ENCODE measurements at places on chromosomes 1 and 21.

DNA sequence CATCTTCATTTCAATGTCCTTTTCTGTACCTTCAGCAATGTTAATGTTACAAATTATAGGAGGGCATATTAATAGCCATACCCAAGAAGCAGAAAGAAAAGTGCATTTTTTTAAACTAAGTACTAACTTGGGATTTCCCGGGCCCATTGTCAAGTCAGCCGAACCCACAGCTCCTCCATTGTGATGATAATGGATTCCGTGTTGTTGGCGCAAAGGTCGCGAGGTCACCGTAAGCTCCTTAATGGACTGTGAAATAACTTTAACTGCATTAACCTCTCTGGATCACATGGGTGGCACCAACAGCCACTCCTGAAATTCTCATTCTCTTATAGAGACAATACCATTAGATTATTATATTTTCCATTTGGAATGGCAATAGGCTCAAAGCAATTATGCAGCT, 250.6 kb upstream of the RRP15 start:
- no peak for DNase-seq

DNA sequence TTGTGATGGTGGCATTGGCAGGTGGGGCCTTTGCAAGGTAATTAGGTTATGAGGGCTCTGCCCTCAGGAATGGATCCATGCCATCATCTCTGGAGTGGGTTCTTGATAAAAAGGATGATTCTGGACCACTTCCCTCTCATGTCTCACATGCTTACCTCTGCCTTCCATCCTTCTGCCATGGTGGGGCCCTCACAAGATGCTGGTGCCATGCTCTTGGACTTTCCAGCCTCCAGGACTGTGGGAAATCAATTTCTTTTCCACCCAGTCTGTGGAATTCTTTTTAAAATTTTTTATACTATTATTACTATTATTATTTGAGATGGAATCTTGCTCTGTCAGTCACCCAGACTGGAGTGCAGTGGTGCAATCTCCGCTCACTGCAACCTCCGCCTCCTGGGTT, 57.3 kb downstream of the ACBD3 start:
- DNase-seq = no peak

DNA sequence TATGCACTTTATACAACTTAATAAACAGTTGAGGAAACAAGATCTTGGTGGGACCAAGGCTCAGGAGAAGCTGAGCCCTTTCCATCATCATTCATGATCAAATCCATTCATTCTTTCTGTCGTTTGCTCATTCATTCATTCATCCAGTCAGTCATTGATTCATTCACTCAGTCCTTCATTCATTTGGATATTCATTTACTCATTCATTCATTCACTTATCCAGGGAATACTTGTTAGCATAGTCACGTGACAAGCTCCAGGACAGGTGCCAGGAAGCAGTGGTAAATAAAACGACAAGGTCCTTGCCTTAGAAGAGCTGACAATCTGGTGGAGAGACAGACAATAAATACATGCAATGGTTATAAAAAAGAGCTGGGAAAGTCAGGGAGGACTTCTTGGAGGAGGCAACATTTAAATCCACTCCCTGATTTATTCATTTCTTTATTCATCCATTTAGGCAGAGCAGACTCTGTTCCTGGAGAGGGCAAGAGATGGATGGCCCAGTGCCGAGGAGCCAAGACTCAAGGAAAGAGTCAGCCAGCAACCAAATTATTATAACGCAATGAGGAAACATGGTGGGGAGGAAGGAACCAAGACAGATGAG, 74.1 kb upstream of the CASZ1 start:
- no peak for DNase-seq

GRCh38 chr21:21436012-21436534, 437.9 kb downstream of the NCAM2 start:
- DNase-seq = no peak

GRCh38 chr1:40638097-40639036, 27.1 kb downstream of the RIMS3 start:
- DNase-seq = no peak

- peak; percentile 78 for DNase-seq
These were observed 432 bp downstream of the AKT3 start for GRCh38 chr1:243849421-243850201.

GRCh38 chr1:64854674-64855073, 109.8 kb downstream of the RAVER2 start:
- DNase-seq = no peak

DNA sequence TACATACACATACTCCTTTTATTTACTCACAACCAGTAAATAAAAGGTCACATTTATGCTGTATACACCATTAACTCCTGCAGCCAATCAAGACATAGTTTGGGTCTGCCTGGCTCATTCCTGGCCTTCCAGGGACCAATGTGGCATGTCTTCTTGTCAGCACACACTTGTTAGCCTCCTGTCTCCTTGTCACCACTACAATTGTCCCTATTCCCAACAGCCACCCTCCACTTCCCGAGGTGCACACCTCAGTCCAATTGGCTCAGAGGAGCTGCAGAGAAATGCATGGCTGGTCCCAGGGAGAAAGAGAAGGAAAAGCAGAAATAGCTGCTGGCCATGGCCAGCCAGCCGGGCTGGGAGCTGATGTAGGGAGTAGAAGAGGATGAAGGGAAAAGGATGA, 116.9 kb downstream of the PLXNA2 start:
- DNase-seq = no peak

DNA sequence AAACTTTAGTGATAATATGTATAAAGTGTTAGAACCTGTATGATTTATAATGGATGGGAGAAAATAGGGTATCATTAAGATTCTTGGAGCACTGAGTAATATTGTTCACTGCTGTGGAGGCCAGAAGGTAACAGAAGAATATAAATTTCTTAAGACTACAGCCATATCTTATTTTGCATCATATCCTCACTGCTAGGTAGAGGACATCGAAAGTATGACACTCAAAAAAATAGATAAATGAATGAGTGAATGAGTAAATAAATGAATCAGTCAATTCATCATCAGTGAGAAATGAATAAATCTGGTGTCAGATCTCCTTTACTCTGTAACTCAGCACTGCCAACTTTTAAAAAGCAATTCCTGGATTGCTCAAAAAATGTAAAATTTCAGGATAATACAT, 33.2 kb downstream of the RGS13 start:
- DNase-seq = no peak

Measured in hippocampal formation (tissue), 2 donors.